ENCODE measurements at places on chromosomes 3 and 15.
A peak's percentile ranks its signal among the peaks of the same experiment; 100 is the strongest.

DNA sequence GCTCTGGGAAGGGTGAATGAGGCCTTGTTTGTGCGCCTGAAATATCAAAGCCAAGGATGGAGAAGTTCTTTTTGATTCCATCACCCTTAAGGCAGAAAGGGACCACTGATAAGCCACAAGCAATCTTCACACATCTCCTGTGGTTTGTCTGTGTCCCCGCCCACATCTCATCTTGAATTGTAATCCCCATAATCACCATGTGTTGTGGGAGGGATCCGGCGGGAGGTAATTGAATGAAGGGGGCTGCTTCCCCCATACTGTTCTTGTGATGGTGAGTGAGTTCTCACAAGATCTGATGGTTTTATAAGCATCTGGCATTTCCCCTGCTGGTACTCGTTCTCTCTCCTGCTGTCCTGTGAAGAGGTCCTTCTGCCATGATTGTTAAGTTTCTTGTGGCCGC, 329.6 kb upstream of the RGMA start:
- DNase-seq, result no peak

GRCh38 chr15:75672646-75673425, 25.1 kb downstream of the SNX33 start:
- DNase-seq, result no peak

GRCh38 chr3:171088496-171088895, 62.0 kb upstream of the SLC2A2 start:
- DNase-seq, result no peak

GRCh38 chr3:70744536-70744935, 432.1 kb upstream of the MDFIC2 start:
- DNase-seq, result no peak

DNA sequence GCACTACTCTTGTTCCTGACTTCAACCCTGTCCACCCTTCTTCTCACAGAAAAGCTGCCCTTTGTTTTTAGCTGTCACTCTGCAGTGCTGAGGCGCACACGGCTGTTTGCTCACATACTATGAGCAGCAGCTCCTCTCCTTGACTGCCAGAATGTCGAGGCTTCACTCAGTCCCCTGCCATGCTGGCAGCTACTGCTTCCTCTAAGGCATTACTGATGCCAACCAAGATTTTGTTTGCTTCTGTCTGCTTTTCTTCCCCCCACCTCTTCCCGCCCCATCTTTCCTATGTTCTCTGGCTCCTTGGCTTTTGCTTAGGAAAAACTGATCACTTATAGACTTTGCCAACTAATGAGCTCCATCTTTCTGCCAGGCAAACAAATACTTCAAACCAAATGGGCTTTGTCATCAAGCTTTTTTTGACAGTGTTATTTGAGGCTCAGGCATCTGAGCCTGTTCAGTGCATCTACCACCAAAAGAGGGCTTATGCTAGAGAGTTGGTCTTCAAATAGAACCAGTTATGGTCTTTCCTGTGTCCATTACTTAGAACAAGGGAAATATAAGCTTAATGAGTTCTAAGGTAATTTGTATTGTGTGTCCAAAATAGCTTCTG, 81.0 kb downstream of the FBXL2 start:
- no peak for DNase-seq

DNA sequence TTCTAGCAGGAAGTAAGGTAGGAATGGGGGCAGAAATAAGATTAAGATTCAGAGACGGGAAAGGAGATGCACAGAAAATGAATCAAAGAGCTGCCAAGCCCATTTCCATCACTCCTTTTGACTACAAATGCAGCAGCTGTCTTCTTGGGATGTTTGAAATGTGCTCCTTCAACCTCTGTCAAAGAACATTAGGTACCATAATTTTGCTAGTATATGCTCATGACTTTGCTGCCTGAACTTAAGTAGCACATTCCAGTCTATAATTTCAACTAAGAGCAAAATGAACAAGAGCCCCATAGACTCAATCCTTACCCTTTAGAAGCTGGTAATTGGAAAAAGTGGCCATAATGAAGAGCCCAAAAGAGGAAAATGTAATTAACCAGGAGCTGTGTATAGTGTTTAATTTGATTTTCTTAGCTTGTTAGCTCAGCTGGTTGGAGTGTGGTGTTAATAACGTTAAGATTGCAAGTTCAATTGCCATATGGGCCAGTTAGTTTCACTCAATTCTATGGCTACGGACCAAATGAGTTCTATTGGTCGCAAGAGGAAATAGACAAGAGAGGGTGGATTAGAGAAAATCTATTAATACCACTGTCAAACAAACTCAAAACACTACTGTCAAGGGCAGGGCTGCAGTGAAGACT, 349.9 kb downstream of the ZBBX start:
- DNase-seq, result no peak

DNA sequence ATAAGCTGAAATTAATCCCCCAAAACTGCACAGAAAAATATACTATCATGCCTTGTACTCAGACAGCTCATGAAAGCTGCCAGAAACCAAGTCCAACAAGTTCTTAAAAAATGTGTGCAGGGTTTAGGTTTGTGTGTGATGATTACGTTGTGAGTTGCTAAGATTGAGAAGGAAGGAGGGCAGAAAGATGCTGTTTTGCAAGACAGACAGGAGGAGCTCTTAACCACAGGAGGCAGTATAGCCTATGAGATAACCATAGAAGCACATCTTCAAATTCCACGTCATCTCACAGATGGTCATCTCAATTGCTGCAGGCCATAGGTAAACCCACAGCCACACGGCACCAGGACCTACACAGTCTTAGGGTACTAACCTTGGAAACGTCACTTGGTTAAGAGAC, 191.9 kb downstream of the STT3B start:
- no peak for DNase-seq

- DNase-seq, result no peak
Measured at GRCh38 chr15:68984586-68984985, 29.9 kb upstream of the NOX5 start.

GRCh38 chr3:79097964-79098660, 669.7 kb downstream of the ROBO1 start:
- no peak for DNase-seq

DNA sequence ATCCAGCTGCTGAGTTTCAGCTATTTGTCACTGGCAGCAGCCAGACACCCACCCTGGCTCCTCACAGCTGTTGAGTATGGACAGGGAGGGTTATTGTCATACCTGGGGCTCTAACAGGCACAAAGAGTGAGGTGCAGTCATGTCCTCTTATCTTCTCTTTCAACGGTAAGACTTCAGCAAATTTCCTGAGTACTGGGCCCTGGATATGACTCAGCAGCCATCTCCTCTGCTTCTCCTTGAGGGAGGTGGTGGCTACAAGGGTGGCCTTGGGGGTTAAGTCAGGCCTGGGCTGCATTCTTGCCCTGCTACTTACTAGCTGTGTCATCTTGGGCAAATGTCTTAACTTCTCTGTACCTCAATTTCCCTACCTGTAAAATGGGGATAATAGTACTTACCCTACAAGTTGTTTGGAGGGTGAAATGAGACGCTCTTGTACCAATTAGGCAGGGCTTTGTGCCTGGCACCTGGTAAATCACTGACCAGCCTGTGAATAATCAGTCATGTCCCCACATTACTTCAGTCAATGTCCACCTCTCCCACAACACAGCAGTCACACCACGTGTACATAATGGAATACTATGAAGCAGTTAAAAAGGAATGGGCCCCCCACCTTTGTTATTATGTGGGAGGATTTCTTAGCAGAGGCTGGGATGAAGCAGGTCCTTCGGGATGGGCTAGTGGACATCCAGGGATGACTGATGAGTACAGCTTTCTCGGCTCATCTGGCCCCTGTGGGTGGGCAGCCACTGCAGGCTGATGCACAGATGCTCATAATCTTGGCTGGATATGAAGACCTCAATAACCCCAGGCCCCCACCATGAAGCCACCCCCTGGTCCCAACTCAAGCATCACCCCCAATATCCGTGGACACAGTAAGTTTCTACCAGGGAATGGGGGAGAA, 528.8 kb downstream of the SHQ1 start:
- no peak for DNase-seq

- peak; percentile 66 for DNase-seq
Measured at GRCh38 chr15:89057506-89058133, 30.6 kb upstream of the ABHD2 start.

DNA sequence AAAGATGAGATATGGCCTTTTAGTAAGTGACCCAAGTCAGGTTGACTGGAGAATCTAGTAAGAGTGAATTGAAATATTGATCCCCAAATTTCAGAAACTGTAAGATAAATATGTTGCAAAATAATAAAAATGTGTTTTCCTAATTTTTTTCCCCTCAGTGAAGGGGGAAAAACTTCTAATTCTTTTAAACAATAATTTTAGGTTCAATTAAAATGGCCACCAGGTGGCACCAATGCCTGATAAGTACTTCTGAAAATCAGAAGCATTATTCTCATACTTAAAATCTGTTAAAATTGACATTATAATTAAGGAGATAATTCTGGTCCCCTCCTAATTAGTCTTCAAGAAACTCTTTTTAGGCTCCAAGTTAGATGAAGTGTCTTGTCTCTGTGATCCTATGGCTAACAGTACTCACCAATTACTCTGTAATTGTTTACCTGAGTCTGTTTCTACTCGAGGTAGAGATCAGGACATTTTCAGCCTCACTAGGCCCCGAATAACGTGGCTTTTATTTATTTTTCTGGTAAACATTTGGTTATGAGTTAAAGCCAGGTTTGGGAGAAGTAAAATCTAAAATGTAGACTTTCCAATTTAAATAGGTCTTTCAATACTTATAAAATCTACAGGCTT, 52.6 kb downstream of the NMD3 start:
- DNase-seq, result no peak

DNA sequence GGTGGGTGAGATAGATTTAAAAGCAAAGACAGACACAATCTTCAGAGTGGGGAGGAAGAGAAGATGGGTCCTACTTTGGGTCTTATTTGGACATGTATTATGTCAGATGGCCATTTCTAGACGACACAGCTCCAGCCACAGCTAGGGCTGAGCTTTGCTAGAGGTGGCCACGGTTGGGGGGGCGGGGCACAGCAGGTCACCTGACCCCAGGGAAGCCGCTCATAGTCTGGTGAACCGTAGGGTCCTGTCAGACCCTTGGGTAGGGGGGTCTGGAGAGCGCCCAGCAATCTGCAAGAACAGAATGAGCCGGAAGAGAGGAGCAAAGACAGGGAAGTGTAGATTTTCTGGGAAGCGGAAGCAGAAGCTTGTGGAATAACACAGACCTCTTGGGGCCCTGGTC, 6.6 kb downstream of the EPB42 start:
- DNase-seq, result no peak

- DNase-seq, result no peak
Measured at GRCh38 chr3:81666502-81667121, 94.8 kb downstream of the GBE1 start.

- no peak for DNase-seq
Measured at GRCh38 chr15:68210409-68210756, 5.3 kb upstream of the CALML4 start.

DNA sequence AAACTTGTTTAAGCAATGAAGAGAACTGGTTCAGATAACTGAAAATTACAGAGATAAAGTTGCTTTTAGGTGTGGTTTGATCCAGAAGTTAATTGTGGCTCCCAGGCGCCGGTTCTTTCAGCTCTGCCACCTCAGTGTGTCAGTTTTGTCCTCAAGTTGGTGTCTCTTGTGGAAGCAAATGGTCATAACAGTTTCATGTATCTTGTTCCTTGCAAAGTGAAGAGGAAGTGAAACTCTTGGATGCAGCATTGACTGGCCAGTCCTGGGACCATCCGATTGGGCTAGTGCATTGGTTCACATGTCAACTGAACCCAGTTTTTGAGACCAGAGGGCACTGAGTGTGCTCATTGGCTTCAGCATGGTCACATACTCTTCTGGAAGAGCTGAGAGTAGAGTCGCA, 181.4 kb upstream of the GRM7 start:
- DNase-seq, result no peak

- no peak for DNase-seq
Measured at GRCh38 chr3:18634461-18634860, 209.3 kb upstream of the SATB1 start.

DNA sequence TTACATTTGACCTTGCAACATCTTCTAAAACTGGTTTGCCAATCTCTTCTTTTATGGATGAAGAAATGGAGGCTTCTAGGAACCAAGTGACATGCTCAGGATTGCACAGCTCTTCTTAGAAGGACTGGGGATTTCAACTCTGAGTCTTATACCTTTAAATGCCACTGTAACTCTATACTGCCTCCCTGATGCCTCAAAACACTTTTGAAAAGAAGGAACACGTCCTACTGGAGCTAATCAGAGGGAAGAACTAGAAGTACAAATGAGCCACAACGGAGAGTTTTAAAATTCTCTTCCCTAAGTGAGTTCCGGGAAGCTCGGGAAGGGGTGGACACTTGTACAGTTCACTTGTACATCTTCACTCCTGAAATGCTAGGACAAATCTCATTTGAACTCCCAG, 949 bp upstream of the MITF start:
- no peak for DNase-seq

DNA sequence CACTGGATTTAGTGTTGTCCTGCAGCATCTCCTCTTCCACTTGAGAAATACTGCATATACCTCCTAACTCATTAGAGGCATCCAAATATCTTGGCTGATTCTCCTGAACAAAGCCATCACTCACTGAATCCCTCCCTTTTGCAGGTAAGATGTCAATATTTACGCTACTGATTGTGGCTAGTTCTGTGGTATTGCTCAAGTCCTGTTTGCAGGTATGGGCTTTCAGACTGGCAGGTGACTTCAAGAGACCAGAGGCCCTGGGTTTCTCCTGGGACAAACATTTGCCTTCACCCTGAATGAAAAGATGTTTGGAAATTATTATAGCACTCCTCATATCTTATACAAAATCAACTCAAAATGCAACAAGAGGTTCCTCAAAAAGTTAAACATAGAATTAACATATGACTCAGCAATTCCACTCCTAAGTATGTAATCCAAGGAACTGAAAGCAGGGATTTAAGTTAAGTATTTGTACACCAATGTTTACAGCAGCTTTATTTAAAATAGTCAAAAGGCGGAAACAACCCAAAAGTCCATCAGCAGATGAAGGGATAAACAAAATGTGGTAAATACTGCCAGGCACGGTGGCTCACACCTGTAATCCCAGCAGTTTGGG, 18.6 kb downstream of the NEK4 start:
- DNase-seq, result no peak

- no peak for DNase-seq
Measured at GRCh38 chr3:141055536-141056445, 4.6 kb downstream of the SPSB4 start.

DNA sequence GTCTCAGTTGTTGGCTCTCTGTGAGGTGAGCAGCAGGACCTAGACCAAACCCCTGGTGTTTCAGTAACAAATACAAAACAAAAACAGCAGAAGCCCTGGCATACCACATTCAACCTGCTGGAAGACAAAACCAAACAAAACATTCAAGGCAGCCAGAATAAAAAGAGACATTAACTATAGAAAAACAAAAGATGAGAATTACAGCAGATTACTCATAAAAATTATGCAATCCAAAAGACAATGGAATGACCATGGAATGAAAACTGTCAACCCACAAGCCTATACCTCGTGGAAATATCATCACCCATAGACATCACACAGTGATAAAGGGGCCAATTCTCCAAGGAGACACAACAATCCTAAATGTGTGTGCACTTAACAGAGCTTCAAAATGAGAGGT, 106.0 kb upstream of the IQSEC1 start:
- no peak for DNase-seq

DNA sequence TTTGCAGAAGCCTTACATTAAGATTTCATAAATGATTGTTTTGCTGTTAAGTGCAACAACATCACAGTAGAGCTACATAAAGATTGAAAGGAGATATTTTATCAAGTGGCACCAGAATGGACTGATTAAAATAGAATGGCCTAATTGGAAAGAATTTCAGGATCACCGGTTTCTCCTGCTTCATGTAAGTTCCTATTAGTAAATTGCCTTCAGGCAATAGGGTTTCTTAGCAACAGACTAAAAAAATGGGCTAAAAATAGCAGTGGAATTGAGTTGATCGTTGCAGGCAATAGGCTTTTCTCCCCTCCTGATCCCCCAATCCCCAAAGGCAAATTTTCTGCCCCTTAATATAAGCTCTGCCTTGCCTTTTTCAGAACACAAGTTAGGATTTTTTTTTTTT, 917 bp downstream of the LNP1 start:
- DNase-seq, result no peak
